Regular cardiac myocyte (primary cell): ENCODE measurements at places on chromosomes 1 and 21. TPM values are rescaled to one million over a fixed set of nuclear protein-coding genes. Genes with fewer than 3 reads are reported as not detected.

The FMO5 gene
- total RNA-seq: 0.19 and 2.5 TPM in 2 replicates

The E2F2 gene
- total RNA-seq: under 0.01 and 1.3 TPM in 2 replicates

The TMEM79 gene
- total RNA-seq: 1.3 and 1.4 TPM in 2 replicates

The CD34 gene
- 0.38 and 0.56 TPM in 2 replicates for total RNA-seq

The PTPN22 gene
- total RNA-seq: 2.1 and 3.1 TPM in 2 replicates

The AMY2A gene
- not detected in 2 replicates for total RNA-seq

The DIO1 gene
- total RNA-seq: not detected in 2 replicates

The CLDN17 gene
- not detected in 2 replicates for total RNA-seq

The RPTN gene
- total RNA-seq: under 0.01 TPM in 2 replicates

The PARP1 gene
- total RNA-seq: 47.4 and 160 TPM in 2 replicates

The SLC35F3 gene
- not detected in 2 replicates for total RNA-seq

The EFCAB7 gene
- total RNA-seq: 5.2 and 15.8 TPM in 2 replicates

The CELA2A gene
- 0.28 TPM in 1 of 2 replicates, not detected in the other for total RNA-seq

The MFSD2A gene
- total RNA-seq: 5.4 and 6.1 TPM in 2 replicates

The RAB42 gene
- 0.58 and 2.0 TPM in 2 replicates for total RNA-seq

The HES2 gene
- 0.77 and 0.85 TPM in 2 replicates for total RNA-seq

The AMY2B gene
- total RNA-seq: 1.5 and 10.7 TPM in 2 replicates

The S100A8 gene
- not detected in 2 replicates for total RNA-seq

The TRIM67 gene
- total RNA-seq: under 0.01 TPM in 1 of 2 replicates, not detected in the other

The NUDC gene
- 18.3 and 71.9 TPM in 2 replicates for total RNA-seq

The ALX3 gene
- not detected in 2 replicates for total RNA-seq

The C8B gene
- not detected in 2 replicates for total RNA-seq

The RIMS3 gene
- 0.38 and 0.85 TPM in 2 replicates for total RNA-seq

The HCRTR1 gene
- under 0.01 TPM in 1 of 2 replicates, not detected in the other for total RNA-seq

The LCK gene
- not detected in 2 replicates for total RNA-seq
